HepG2 (cell line): ENCODE measurements at places on chromosomes 5 and 9. TPM values are rescaled to one million over a fixed set of nuclear protein-coding genes. Genes with fewer than 3 reads are reported as not detected.

GRCh38 chr5:176803943-176804498 lies 6.3 kb upstream of the UNC5A start:
- no peak for DNase-seq

Gene GDF9
- total RNA-seq: 0.07 and 0.38 TPM in 2 replicates

Gene PCDHAC2
- not detected in 2 replicates for total RNA-seq

DNA sequence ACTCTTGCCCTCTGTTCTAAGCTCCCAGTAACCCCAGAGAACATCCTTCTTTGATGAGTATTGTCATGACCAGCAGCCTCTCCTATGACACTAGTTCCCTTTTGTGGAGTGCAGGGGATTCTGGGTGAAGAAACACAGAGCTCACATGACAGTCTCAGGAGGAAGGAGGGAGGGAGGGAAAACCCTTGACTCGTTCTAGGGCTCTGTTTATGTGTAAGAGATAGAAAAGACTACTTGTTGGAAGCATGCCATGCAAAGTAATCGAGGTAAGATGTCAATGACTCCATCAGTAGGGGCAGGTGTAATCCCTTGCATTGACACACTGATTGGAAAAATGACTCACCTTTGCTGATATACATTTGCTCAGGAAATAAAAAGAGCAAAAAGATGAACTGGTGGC lies 190.2 kb upstream of the ELL2 start:
- DNase-seq: no peak

Gene GCNT4
- total RNA-seq: 0.22 and 0.27 TPM in 2 replicates

DNA sequence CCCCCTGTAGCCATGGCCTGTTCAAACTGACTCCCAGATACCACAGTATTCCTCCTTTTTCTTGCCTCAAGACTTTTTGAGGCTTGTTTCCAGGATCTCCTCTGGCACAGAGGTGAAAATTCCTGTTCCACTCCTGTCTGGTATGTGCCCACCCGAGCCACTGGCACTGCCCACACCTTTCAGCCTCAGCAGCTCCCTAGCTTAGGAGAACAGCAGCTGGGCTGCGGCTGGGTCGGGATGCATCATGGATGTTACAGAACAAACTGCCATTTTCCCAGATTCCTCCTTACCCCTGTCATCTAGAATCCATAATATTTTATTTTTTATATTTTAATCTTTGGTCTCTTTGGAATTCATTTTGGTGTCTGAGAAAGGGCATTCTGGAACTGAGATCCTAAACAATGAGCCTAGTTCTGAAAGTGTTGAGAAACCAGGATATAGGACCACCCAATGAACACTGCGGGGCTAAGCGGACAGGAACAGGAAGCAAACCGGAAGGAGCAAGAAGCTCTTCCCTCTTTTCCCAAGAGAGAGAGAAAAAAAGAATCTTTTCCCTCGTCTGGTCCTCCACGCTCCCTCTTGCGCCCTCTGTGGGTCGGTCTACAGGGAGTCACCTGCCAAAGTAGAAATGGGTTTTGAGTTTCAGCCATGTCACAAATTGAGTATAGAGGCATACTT lies 12.5 kb downstream of the OR2S2 start:
- DNase-seq: peak; percentile 84

Gene TLX3
- total RNA-seq: not detected in 2 replicates

DNA sequence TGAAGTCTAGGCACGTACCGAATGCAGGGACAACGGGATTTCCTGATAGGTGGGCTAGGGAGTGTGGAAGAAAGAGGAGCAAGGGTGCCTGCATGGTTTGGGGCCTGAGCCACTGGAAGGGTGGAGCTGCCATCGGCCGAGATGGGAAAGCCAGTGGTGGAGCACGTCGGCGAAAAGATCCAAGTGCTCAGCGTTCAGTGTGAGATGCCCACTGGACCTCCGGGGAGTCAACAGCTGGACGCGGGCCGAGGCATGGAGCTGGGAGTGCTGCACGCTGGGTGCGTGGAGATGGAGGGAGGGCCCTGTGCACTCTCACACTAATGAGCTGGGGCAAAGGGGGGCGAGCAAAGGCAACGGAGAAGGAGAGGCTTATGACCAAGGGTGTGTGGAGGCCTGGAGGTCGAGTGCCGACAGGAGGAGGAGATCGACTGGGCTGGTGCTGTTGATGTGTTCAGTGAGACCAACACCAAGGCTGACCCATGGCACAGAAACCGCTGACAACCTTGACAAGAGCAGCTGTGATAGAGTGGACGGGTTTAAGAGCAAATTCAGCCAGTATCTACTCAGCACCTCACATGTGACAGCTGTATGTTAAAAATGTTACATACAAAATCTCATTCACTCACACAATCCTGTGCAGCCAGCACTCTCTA lies 85.7 kb downstream of the STK10 start:
- no peak for DNase-seq

Gene CAPSL
- total RNA-seq: not detected in 2 replicates

Gene SLC1A3
- not detected in 2 replicates for total RNA-seq
